ENCODE measurements at places on chromosomes 7 and 10. TPM values are rescaled to one million over a fixed set of nuclear protein-coding genes. Genes with fewer than 3 reads are reported as not detected.

- DNase-seq, result no peak
These were observed 88.1 kb downstream of the GSAP start for GRCh38 chr7:77327932-77328628.

DNA sequence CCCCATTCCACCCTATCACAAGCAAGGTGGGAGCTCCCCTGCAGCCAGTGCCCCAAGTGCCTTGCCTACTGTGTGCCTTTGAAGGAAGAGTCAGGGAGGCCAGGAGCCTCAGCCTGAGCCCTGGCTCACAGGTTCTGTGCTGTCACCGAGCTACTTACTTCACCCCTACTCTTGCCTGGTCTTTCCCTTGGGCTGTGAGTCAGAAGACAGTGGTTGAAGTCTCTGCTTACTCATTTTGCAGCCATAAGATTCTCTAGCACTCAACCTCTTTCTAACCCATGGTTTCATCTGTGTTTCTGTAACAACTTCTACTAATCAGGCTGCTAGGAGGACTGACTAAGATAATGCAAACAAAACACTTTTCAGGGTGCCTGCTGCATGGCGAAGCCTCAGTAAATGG, 114.5 kb downstream of the PLCE1 start:
- no peak for DNase-seq

DNA sequence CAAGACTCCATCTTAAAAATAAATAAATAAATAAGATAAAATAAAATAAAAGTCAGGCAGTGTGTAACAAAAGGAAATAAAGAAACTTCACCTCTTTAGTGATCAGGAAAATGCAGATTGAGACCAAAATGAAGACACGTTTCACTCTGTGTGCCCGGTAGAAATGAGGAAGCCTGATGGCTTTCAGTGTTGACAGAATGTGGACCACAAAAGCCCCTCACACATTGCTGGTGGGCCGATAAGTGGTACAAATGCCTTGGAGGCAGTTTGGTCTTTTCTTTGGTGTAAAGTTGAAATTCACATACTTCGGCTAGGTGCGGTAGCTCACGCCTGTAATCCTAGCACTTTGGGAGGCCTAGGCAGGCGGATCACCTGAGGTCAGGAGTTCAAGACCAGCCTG, 44.5 kb upstream of the PFKFB3 start:
- no peak for DNase-seq

- no peak for DNase-seq
These were observed 81.5 kb downstream of the MAD1L1 start for GRCh38 chr7:2151237-2151636.

The SYNPO2L gene
- 0.19 TPM for total RNA-seq

Measured in esophagus squamous epithelium (tissue), 5 donors.